ENCODE measurements at places on chromosomes 3 and 15.

DNA sequence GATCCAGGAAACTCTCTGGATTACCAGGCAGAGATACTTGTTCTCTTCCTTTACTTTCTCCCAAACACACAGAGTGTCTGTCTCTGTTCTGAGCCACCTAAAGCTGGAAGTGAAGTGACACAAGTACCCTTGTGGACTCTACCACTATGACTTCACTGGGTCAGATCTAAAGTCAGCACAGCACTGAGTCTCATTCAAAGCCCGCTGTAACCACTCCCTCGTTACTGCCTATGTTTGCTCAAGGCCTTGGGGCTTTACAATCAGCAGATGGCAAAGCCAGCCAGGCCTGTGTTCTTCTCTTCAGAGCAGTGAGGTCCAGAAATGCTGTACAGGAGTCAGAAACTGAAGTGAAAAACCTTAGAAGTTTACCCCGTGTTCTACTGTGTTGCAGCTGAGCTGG lies 588.3 kb upstream of the SEMA6D start:
- no peak for DNase-seq

GRCh38 chr3:9311228-9311627 lies 51.6 kb upstream of the THUMPD3 start:
- no peak for DNase-seq

GRCh38 chr3:42876940-42877720 lies 1.5 kb upstream of the CYP8B1 start:
- no peak for DNase-seq

- no peak for DNase-seq
Measured at GRCh38 chr3:2948882-2949281, 161.3 kb downstream of the IL5RA start.

DNA sequence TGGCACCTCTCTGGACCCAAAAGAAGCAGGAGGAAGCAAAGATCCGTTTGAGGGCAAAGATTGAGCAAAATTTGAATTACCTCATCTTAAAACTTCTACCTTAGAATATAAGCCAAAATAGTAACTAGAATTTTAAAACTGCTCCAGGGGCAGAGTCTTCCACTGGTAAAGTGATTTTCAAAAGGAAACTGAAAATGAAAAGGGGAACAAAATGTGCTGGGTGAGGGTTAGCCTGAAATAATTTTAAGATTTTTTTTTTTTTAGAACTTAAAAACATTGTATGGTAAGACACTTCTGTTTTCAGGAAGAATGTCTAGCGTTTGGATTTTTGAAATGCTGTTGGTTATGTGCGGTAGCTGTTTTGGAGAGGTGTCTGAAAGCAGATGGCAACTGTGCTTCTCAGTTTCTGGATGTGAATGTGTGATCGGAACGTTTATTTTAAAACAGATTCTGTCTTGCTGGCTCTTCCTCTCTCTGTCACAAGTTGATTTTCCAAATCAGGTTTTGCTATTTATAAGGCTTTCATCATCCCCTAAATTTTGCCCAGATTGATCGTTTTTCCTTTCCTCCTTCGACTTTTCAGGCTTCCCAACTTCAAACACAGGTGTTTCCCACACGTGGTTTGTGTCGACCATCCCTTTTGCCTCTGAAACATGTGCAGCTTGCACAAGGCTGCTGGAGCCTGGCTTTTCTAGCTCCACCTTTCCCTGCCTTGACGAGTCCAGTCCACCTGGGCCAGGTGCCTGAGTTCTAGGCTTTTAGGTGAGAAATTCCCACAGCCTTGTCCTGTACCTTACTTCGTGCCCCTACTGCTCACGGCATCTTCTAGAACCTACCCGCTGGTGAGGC lies 3.3 kb downstream of the LRRK1 start:
- DNase-seq = no peak

DNA sequence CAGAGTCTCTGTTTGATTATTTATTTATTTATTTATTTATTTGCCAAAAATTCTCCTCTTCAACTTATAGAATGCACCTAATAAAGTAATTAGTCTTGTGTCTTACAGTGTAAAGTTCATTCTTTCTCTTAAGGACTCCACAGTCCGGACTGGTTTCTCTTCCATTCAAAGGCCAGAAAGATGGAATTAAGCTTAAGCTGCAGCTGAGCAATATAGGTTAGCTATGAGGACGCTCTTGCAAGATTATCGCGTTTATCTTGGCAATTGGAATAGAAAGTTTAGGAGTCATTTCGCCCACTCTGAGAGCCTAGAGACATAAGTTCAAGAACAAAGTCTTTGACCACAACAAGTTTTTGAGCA lies 15.0 kb downstream of the TAGLN3 start:
- DNase-seq = no peak

GRCh38 chr15:74723754-74724334 lies 1.5 kb downstream of the CYP1A1 start:
- no peak for DNase-seq

- no peak for DNase-seq
Measured at GRCh38 chr3:40985195-40985594, 214.1 kb upstream of the CTNNB1 start.

- DNase-seq = no peak
Measured at GRCh38 chr15:44753345-44753744, 17.0 kb downstream of the TRIM69 start.

GRCh38 chr3:154316974-154317767 lies 7.1 kb downstream of the DHX36 start:
- DNase-seq = no peak

- no peak for DNase-seq
Measured at GRCh38 chr15:47661661-47662180, 55.6 kb upstream of the SEMA6D start.

DNA sequence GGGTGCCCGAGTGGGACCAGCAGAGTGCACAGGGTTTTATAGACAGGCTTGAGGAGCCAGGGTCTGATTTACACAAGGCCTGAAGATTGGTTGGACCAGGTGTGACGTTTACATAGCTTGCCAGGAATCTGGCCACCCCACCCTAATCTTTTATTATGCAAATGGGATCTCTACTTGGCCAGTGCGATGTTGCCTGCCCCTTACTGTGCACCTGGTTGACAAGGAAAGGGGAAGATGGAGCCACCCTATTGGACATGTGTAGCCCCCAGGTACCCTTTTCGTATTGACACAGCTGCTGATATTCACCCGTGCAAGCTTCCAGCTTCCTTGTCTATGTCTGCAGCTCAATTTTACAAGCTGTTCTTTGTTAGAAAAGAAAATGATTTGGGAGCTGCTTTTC lies 132.0 kb downstream of the ARNT2 start:
- DNase-seq = no peak

All from T-helper 22 cell (primary cell).